ENCODE measurements at places on chromosomes 1 and 21.

DNA sequence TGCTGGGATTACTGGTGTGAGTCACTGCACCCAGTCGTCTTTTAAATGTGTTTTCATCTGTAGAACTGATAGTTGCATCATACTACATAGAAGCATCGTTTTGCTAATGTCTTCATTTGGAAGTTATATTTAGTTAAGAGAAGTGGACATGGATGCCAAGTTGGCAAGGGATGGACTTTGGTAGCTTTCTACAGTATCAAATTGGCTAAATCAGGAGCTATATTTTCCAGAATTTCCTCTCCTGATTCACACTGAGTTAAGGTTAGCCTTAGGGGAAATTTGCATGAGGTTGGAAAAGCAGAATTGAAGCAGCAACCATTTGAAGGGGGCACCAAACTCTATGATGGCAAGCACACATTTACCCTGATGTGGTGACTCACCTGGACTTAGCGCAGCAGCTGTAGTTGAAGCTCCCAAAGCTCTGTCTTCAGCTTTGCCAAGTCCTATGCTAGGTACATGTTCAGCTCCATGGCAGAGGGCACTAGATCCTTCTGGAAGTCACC is 43.9 kb downstream of the DUSP10 start:
- DNase-seq: no peak

GRCh38 chr1:117563492-117563875 is 42.4 kb upstream of the TENT5C start:
- DNase-seq: no peak

DNA sequence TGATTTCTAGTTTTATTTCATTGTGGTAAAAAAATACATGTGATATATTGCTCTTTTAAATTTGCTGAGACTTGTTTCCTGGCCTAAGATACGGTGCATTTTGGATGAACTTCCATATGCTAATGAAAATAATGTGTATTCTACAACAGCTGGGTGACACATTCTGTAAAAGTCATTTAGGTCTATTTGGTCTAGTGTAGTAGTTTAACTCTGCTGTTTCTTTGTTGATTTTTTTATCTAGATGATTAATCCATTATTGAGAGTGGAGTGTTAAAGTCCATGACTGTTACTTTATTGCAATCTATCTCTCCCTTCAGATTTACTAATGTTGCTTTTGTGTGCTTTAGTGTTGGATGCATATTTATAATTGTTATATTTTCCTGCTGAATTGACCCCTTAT is 161.4 kb downstream of the VAV3 start:
- no peak for DNase-seq

- no peak for DNase-seq
These were observed 130.6 kb downstream of the TGFB2 start for GRCh38 chr1:218475699-218476098.

DNA sequence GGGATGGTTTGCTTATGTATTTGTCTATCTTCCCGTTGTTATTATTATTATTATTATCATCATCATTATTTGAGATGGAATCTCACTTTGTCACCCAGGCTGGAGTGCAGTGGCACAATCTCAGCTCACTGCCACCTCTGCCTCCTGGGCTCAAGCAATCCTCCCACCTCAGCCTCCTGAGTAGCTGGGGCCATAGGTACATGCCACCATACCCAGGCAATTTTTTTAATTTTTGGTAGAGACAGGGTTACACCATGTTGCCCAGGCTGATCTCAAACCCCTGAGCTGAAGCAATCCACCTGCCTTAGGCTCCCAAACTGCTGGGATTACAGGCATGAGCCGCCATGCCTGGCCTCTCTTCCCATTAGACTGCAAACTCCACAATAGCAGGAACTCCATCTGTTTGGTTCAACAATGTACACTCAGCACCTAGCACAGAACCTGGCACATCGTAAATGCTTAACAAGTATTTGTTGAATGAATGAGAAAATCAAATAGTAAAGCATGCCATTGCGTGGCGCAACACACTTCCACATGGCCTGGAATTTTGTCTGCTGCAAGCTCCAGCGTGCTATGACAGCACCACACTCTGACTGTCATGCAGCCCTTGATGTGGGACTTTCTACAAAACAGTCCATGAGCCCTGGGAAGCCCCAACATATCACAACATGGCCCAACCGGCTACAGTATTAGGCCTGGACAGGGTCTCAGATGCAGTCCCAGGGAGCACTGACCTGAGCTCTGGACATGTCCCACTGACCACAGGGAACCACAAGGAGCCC is 3.8 kb upstream of the TINAGL1 start:
- DNase-seq: no peak

GRCh38 chr1:113567427-113567826 is 177.1 kb downstream of the MAGI3 start:
- DNase-seq: no peak

- no peak for DNase-seq
These were observed 24.9 kb downstream of the LDLRAP1 start for GRCh38 chr1:25568090-25568833.

DNA sequence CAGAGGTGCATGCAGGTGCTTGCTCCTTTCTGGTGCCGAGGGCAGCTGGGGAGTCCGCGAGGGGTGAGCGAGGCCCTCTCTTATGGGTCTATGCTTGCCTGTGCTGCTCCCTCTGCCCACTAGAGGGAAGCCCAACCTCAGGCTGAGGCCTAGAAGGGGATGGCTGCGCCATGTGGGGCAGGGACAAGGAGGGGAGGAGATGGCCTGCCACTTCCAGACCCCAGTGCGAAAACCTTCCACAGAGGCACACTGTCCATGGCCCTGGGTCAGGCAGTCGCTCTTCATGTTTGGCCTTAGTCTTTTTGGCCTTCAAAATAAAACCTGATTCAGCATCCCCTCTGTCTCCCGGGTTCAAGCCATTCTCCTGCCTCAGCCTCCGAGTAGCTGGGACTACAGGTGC is 14.0 kb downstream of the RHBG start:
- DNase-seq: peak; percentile 46

DNA sequence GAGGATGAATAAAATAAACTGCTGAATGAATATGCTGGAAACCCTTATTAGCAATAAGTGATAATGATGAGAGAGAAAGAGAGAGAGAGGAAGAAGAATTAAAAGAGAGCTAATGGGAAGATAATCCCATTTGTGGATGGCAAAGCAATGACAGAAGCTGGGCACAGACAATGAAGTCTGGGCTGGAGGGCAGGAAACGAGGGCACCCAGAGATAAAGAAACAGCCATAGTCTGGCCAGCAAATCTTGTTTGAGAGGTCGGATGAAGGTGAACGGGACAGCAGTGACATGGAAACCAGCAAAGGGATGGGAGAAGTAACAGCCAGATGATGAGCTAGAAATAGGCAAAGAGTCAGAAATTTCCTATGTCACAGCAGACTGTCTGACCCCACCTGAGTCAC is 155.9 kb downstream of the ASTN1 start:
- DNase-seq: no peak

DNA sequence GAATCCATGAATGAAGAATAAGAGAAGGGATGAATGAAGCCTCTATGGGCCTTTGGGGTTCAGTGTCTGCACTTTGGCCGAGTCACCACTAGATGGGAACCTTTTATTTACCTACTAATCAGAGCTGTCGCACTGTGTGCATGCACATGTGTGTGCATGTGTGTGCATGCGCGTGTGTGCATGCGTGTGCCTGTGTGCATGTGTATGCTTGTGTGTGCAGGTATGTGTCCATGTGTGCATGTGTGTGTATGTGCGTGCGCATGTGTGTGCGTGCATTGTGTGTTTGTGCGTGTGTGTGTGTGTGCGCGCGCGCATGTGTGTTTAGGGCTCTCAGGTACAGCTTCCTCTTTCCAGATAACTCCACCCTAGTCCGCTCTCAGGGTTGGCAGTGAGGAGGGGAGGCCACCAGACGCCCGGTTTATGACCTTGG is 20.4 kb upstream of the UBXN10 start:
- DNase-seq: no peak

GRCh38 chr21:44456214-44456914 is 1.1 kb downstream of the LRRC3 start:
- no peak for DNase-seq

- DNase-seq: no peak
These were observed 8.3 kb upstream of the RNF19B start for GRCh38 chr1:32972814-32973428.

- peak; percentile 17 for DNase-seq
These were observed 2.0 kb downstream of the SCMH1 start for GRCh38 chr1:41239988-41240610.

DNA sequence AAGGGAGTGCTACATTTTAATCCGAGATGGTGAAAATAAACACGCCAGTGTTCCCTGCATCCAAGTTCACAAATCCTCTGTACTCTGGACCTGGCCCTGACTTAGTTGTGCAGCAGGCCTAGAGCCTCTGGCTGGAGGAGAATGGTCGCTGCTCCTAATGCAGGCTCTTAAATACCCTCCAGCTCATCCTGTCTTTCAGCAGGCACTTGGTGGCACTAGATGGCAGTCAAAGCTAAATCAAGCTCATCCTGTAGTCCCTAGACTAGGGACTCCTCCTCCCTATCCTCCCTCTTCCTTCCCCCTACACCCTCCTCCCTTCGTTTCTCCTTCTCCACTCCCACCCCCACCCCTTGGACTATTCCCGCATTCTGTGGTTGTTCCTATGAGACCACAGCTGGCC is 41.6 kb upstream of the MTR start:
- DNase-seq: peak; percentile 36

DNA sequence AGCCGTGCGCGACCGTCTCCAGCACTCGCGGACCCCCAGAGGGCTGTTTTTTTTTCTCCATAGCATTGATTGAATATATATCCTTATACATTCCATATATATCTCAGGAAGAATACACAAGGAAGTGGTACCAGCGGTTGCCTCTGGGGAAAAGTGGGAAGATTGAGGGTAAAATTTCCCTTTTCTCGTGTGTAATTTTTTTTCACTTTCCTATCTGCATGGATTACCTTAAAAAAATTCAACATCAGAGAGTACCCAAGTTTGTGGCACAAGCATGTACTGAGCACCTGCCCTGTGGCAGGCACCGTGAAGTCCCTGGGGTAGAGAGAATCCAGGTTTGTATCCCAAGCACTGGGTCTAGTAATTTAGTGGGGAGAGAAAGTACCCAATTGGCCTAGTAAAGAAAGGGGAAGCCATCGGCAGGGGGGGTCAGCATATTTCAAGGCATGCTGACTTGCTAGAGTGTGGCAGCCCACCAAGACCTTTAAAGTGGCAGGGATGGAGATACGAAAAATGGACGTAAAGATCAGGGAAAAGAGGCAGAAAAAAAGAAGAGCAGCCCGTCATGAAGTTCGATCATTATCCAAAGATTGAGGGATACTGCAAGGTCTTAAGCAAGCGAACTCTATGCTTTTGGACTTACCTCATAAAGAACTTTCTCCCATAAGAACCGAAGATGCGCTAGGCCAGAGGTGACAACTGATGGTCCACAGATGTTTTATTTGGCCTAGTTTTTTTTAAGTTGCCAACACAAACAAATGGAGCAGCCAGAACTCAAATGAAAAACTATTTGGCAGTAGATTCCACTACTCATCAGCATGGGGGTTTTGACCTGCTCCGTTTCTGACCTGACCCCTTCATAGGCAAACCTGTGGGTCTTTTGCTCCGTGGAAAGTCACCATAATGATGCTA is 1.5 kb upstream of the HMGN1 start:
- no peak for DNase-seq

GRCh38 chr1:172489847-172490246 is 43.1 kb upstream of the SUCO start:
- DNase-seq: no peak
